ENCODE measurements at places on chromosomes 1 and 21.

- DNase-seq: no peak
- H3K27me3 ChIP-seq: no peaks in the 10 kb centered on the region
- no peaks in the 10 kb centered on the region for H3K4me1 ChIP-seq
- no peak overlapping the region for H3K4me3 ChIP-seq
- peaks cover 43% of the 10 kb centered on the region for H3K36me3 ChIP-seq
Measured at GRCh38 chr1:156305215-156305614, 6.1 kb upstream of the VHLL start.

DNA sequence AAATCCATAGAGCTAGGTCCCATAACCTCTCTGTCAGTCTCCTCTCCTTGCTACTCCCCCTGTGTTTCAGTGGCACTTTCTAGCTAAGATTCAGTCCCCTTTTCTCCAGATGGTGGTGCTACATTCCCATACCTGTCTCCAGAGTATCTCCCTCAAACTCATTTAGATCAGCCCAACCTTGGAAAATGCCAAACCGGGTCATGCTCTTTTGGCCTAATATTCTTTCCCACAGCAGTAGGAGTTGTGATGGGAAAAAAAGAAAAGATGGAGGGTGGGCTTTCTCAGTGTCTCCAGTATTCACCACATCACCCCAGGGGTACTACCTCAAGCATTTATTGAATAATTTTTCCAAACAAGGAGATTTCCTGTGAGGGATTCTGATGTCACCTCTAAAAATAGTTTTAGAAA lies 3.2 kb upstream of the RXFP4 start:
- peaks cover 37% of the 10 kb centered on the region for H3K4me1 ChIP-seq
- H3K4me3 ChIP-seq: no peak overlapping the region
- H3K27me3 ChIP-seq: no peaks in the 10 kb centered on the region
- peak; percentile 65 for DNase-seq

DNA sequence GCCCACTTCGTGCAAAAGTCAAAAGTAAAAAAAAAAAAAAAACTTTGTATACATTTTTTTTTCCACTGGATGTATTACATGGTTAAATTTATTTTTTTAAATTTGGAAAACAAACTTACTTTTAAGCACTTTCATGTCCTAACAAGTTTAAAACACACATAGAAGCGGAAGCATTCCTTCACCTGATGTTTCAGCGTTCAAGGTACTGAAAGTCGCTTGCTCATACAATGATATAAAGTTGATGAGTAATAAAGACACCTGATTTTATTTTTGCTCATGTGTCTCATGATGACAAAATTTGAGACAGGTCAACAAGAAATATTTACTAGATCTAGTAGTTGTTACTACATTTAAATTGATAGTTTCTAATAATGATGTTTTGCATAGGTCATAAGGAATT lies 35.5 kb downstream of the ADAMTS1 start:
- H3K4me3 ChIP-seq: no peak overlapping the region
- H3K27me3 ChIP-seq: no peaks in the 10 kb centered on the region
- H3K4me1 ChIP-seq: peaks cover 11% of the 10 kb centered on the region
- no peak for DNase-seq
- H3K36me3 ChIP-seq: no peaks in the 10 kb centered on the region

- H3K4me1 ChIP-seq: no peaks in the 10 kb centered on the region
- H3K27ac ChIP-seq: no peak overlapping the region
- no peak for DNase-seq
- H3K36me3 ChIP-seq: no peaks in the 10 kb centered on the region
Measured at GRCh38 chr1:165162671-165163241, 193.8 kb downstream of the LMX1A start.

- no peak for DNase-seq
- H3K27ac ChIP-seq: no peak overlapping the region
- H3K27me3 ChIP-seq: no peaks in the 10 kb centered on the region
- H3K4me1 ChIP-seq: peaks cover 25% of the 10 kb centered on the region
Measured at GRCh38 chr21:26818906-26819305, 26.3 kb downstream of the ADAMTS1 start.

DNA sequence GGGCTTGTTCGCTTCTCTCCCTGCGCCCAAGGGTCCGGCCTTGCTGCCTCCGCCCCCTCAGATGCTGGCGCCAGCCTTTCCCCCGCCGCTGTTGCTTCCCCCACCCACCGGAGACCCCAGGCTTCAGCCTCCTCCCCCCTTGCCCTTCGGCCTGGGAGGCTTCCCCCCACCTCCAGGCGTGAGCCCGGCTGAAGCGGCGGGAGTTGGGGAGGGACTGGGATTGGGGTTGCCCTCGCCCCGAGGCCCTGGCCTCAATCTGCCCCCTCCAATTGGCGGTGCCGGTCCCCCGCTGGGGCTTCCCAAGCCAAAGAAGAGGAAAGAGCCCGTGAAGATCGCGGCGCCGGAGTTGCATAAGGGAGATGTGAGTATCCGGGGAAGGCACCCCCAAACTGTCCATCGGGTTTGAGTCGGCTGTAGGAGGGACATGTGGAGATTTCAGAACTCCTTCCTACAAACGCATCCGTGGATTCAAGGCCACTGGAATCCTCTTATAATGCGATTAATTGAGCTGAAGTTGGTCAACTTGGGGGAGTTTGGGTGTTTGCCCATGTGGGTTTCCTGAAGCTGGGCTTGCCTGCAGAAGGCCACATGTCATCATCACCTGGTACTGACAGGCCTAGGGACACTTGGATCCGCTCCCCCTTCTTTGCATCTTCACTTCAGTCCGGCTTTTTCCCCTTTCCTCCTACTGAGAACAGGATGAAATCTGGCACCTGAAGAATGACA lies 707 bp downstream of the PRCC start:
- peak overlapping the region; percentile 84 for H3K27ac ChIP-seq
- H3K27me3 ChIP-seq: no peaks in the 10 kb centered on the region
- DNase-seq: no peak
- peak overlapping the region; percentile 87 for H3K4me3 ChIP-seq

DNA sequence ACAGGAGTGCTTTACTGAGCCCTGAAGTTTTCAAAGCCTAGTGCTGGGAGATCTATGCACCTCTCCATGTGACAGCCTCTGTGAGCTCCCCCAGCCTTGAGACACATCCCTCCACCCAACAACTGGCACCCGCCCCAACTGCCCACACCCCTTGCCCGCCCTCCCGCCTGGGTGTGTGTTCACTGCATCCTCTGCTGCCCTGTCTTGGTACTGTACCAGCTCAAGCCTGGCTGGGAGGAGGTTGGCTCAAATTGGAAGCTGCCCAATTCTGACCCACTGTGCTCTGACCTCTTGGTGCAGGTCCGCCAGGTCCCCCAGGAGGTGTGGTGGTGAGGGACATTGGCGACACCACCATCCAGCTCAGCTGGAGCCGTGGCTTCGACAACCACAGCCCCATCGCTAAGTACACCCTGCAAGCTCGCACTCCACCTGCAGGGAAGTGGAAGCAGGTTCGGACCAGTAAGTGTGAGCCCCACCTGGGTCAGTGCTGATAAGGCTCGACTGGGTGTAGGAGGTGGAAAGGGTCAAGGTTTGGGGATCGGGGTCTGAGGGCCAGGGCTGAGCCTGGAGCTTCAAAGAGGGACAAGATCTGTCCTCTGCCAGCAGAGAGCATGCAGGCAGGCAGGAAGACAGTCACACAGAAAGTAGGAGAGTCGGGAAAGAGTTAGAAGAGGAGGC lies 18.0 kb downstream of the TMEM81 start:
- DNase-seq: no peak
- peaks cover 2% of the 10 kb centered on the region for H3K4me1 ChIP-seq
- no peaks in the 10 kb centered on the region for H3K27me3 ChIP-seq
- no peak overlapping the region for H3K4me3 ChIP-seq
- H3K27ac ChIP-seq: no peak overlapping the region

DNA sequence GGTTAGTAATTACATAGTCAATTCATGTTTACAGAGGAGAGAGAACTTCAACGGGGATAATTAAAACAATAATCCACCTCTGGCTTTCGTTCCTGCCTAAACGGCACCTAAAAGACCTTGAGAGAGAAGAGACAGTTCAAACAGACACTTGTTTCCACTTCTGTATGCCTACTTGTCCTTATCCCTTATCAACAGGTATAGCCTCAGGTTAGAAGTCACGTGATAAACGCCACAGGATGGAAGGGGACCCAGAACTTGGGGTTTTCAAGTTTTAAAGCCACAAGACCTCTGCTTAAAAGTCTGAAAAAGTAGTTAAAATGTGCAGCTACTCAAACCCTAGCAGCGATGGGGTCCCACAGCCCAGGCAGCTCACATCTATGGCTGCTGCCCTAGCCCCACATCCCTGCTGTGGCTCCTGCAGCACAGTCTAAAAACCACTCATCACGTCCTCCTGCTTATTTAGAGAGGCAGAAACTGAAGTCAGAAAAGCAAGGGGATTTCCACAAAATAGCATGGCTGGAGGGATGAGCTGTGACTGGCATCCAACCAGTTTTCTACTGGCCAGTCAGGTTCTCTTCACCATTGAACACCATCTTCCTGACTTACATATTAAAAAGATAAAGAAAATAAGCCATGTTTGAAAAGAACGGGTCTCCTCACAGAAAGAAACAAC lies 51.2 kb upstream of the SEC16B start:
- DNase-seq: no peak
- no peak overlapping the region for H3K4me3 ChIP-seq
- no peaks in the 10 kb centered on the region for H3K27me3 ChIP-seq
- no peak overlapping the region for H3K27ac ChIP-seq
- no peaks in the 10 kb centered on the region for H3K4me1 ChIP-seq

- H3K4me3 ChIP-seq: no peak overlapping the region
- no peak for DNase-seq
- H3K36me3 ChIP-seq: no peaks in the 10 kb centered on the region
- peaks cover 7% of the 10 kb centered on the region for H3K27me3 ChIP-seq
Measured at GRCh38 chr1:201050515-201051277, 27.2 kb upstream of the KIF21B start.

GRCh38 chr1:12478612-12478985 lies 139.4 kb downstream of the DHRS3 start:
- peak; percentile 72 for DNase-seq
- peak overlapping the region; percentile 98 for H3K27ac ChIP-seq
- peaks cover 9% of the 10 kb centered on the region for H3K36me3 ChIP-seq

DNA sequence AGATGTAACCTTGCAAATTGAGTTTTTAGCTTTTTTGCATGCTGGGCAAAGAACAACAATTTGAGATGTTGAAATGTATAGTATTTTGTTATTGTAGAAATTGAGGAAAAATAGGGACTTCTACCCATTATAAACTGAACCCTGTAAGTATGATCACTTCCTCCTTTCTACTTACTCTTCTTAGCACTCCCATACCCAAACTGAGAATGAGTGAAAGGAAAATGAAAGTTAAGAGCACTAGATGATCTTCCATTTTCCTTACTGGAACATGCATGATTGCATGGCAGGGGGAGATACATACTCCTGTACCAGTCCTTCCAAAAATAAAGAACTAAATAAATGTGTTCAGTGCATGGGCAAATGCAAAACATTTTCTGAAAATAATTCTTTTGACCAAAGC lies 107.4 kb upstream of the KIAA1614 start:
- H3K27ac ChIP-seq: no peak overlapping the region
- no peaks in the 10 kb centered on the region for H3K27me3 ChIP-seq
- peaks cover 7% of the 10 kb centered on the region for H3K36me3 ChIP-seq
- H3K4me3 ChIP-seq: no peak overlapping the region
- no peaks in the 10 kb centered on the region for H3K4me1 ChIP-seq

- no peak overlapping the region for H3K27ac ChIP-seq
- H3K27me3 ChIP-seq: no peaks in the 10 kb centered on the region
- no peaks in the 10 kb centered on the region for H3K4me1 ChIP-seq
- no peak overlapping the region for H3K4me3 ChIP-seq
- H3K36me3 ChIP-seq: peaks cover 11% of the 10 kb centered on the region
Measured at GRCh38 chr1:50750021-50750619, 209.9 kb downstream of the FAF1 start.

DNA sequence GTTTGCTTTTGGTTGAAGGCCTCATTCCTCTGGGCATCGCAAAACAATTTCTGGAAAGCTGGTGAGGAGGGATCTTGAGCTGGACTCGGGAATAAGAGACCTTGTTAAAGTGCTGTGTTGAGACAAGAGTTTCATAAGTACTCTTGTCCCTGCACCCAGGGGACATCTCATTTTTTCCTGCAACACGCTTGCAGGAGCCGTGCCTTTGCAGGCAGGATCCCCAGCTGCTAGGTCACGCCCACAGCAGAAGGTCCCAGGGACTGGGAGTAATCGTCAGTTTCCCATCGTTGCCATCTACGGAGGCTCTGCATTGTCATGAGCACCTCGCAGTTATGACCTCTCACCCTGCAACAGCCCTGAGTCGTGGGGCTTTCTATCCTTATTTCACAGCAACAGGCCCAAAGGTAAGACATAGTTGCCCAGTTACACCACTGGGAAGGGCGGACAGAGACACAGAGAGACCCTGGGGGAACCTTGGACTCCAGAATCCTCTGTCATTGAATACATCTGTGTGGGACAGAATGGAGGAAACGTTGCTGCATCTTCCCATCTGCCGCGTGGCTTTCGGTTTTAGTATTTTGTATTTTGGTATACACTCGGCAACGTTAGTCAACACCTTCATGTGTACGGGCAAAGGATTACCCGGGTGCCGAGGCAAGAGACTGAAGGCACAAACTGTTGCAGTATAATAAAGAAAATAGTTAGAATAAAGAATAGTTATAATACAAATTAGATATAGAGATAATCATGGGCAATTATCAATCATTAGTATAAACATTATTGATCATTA lies 60.4 kb upstream of the DMRTB1 start:
- H3K4me3 ChIP-seq: no peak overlapping the region
- DNase-seq: no peak
- no peaks in the 10 kb centered on the region for H3K4me1 ChIP-seq
- H3K27me3 ChIP-seq: peaks cover 39% of the 10 kb centered on the region

DNA sequence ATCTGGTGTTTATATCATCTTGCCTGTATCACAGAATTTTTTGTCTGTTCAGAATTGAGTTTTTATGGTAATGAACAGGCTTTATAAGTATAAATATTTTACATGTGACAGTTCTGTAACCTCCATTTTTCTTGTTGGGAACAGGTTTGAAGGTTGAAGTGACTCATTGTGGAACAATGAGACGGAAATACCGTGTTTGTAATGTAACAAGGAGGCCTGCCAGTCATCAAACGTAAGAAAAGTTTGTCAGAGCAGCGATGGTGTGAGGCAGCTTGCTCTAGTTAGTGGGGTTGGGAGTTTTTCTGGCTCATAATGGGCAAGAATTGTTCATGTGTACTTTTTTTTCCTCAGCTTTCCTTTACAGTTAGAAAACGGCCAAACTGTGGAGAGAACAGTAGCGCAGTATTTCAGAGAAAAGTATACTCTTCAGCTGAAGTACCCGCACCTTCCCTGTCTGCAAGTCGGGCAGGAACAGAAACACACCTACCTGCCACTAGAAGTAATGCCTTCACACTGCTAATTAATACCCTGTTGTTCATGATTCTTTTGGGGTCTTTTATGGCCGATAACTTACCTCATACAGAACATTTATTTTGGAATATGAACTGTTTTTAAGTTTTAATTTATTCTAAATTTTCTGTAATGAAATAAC lies 75.2 kb upstream of the TEKT2 start:
- DNase-seq: no peak
- H3K4me1 ChIP-seq: no peaks in the 10 kb centered on the region
- H3K27me3 ChIP-seq: no peaks in the 10 kb centered on the region
- peaks cover 24% of the 10 kb centered on the region for H3K36me3 ChIP-seq
